ENCODE measurements at places on chromosomes 1 and 21. TPM values are rescaled to one million over a fixed set of nuclear protein-coding genes. Genes with fewer than 3 reads are reported as not detected.

DNA sequence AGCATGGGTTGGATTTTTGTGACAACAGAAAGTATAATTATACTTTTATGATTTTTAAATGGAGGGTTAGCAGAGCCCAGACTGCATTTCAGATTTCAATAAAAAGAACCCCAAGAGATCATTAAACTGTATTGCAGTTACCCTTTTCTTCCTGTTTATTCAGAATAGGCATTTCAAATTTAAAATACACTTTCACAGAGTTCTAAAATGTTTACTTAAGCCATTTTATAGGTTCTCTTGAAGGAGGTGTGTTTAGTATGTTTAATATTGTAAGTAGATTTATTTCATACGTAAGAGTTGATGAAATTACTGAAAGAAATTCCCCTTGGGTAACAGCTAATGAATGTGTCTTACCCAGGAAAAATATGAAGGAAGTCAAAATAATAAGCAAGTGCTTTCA, 17.4 kb downstream of the UAP1 start:
- no peak for ATAC-seq

DNA sequence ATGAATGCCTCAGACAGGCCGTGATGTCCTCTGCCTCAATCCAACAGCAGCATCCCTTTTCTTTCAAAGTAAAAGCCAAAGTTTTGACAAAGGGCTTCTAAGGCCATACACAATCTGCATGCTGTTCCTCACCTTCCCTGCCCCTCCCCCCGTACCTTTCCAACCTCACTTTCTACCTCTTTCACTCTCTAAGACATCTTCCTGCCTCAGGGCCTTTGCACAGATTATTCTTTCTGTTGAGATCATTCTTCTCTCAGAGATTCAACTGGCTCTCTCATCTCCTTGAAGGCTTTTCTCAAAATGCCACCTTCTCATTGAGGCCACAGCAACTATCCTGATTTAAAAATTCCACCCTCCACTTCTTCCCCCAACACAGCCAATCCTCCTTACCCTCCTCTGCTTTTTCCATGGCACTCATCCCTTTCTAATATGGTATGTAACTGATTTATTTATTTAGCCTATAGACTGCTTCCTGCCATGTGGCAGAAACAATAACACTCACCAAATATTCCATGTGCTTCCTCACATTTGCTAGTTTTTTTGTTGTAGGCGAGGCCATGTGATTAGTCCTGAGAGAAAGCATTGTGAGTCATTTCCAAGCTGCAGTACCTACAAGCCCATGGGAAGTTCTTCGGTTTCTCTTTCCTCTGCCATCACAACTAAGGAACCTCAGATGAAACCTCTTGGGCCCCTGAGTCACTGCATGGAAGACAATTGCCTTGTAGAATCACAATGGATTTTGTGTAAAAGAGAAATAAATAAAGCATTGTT, 58.7 kb upstream of the GADD45A start:
- peak; percentile 74 for ATAC-seq

DNA sequence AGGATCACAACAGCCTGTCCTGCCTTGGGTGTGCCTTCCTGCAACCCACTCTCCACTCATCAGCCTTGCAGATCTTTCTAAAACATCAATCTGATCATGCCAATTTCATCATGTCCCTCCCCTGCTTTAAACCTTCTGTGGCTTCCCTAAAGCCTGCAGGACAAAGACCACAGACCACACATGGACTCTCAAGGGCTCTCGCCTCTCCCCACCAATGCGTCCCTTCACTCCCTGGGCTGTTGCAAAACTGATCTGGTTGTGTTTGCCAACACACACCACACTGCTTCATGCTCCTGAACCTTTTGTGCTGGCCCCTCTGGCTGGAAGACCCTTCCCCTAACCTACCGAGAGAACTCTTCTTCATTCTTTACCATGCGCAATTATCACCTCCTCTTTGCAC, 72.4 kb downstream of the ITPKB start:
- ATAC-seq: no peak

- no peak for ATAC-seq
Observed at GRCh38 chr1:231419147-231419546, 2.9 kb downstream of the EGLN1 start.

DNA sequence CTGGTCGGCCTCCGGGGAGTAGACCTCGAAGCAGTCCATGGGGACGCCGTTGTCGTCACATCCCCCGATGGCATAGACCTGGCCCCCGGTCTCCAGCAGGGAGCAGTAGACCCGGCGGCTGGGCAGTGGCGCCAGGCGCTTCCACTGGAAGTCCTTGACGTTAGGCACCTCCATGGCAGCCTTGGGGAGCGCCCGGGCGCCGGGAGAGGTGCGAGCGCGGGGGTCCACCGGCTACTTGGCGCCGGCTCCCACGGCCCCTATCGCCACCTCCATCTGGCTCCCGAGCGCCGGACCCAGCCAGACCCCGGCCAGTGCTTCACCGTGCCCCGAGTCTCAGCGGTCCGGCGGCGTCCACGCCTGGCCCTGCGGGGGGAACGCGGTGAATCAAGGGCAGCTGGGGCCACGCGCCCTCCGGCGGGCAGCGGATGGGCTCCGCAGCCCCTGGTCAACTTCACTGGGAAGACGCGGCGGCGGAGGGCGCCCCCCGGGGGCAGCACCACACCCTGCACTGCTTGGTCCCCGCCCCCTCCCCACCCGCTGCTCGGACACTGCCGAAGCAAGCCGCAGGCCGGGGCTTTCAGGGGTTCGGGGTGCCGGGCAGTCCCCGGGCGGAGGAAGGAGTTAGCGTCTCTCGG, 13.2 kb downstream of the KLHDC8A start:
- no peak for ATAC-seq

DNA sequence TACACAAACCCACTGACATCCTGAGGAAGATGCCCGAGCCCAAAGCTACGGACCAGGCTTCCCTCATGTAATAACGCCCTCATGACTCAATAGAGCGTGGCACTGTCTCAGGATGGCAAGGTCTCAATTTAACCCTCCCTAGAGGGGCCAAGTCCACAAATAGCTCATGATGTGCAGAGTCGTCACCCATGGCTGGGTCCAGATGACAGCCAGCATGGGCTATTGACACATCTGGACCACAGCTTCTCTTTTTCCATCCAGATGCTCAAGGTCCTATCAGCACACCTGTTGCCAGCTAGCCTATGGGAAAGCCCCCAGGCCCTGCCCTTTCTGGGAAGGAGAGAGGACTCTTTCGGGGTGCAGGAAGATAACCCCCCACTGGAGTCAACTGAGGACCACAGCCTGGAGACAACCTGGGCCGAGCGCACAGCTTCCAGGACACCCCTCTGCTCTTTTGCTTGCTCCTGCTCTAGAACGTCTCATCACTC, 2.8 kb downstream of the LAPTM5 start:
- ATAC-seq: peak; percentile 53

- ATAC-seq: no peak
Observed at GRCh38 chr1:23807453-23807852, 6.9 kb upstream of the GALE start.

DNA sequence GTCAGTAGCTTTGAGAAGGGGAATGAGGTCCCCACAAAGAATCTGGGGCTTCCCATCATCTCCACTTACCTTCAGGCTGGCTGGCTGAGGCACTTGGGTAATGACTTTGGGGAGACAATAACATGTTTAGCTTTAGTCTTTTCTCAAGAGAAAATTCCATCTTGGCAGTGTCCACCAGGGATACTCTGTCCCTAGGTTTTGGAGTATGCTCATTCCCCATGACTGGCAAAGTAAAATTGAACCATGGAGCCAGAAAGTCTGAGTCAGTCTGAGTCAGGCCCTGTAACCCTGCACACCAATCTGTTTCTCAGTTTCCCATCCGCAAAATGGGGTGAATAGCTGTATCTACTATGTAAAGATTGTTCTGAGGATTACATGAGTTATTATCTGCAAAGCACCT, 28.2 kb downstream of the RUNX1 start:
- ATAC-seq: peak; percentile 71

DNA sequence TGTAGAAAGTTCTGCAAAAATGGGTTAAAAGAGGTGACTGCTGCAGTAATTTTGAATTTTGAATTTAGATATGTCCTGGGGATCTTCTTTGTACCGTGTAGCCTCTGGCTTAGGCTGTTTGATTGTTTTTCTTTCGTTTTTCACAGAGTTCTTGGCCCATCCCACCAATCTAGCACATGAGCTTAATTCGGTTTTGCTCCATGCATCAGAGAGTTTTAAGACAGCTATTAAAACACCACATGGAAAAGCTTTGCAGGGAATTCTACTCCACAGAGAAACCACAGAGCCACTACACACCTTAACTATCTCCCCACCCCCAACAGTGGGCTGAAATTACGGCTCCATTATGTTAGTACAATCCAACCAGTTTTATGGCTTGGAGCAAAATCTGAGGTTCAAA, 25.5 kb downstream of the SPAG17 start:
- no peak for ATAC-seq

DNA sequence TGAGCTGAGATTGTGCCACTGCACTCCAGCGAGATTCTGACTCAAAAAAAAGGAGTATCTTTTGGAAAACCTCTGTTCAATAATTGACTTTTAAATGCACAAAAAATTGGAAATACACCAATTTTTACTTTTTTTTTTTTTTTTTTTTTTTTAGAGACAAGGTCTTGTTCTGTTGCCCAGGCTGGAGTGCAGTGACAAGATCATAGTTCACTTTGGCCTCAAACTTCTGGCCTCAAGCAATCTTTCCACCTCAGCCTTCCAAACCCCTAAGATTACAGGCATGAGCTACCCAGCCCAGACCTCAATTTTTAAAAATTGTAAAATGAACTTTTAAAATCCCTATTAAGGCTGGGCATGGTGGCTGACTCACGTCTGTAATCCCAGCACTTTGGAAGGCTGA, 30.8 kb downstream of the NEK2 start:
- ATAC-seq: no peak

GRCh38 chr21:42724226-42724920, 71.0 kb downstream of the PDE9A start:
- ATAC-seq: no peak

- ATAC-seq: no peak
Observed at GRCh38 chr1:207248544-207249198, 72.8 kb upstream of the CD55 start.

DNA sequence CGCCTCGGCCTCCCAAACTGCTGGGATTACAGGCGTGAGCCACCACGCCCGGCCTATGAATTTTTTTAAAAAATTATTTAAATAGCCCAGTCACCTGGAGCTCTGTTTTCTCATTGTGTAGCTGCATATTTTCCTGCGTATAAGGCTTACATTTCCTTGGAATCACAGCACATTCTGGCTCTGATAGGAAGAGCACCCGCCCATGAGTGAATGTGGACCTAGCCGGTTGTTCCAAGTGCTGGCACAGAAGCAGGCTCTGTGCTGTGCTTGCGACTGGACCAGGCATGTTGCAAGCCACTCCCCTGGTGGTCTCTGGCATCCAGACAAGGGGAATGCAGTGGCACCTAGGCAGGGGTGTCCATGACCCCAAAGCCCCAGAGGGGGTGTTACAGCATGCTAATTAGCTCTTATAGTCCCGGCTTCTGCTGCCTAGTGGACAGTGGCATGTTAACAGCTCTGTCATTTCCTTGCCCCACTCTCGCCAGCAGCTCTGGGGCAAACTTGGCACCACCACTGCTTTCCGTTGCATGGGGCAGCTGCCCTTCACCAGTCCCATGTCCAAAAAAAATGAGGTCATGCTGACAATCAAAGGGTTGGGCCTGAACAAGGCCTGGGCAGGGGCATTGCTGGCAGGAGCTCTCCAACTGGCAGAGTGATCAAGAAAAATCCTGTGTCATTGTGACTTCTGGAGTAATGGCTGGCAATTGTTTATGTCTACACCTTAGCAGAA, 5.2 kb upstream of the VTCN1 start:
- no peak for ATAC-seq

DNA sequence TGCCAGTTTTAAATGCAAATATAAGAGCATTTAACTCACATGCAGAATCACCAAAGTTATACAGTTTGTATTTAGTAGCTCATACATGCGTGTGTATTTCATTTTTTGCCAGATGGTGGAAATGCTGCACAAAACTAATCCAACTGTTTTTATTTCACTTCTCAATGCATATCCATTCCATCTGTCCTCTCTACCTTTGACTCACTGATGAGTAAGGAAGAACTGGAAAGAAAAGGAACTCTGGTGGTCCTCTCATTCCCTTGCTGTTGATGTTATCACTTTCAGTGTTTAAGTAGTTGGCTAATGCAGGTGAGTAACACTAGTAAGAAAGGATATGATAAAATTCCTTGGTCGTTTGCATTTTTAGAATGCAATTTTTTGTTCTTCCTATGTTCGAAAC, 5.7 kb upstream of the SLC1A7 start:
- ATAC-seq: no peak

DNA sequence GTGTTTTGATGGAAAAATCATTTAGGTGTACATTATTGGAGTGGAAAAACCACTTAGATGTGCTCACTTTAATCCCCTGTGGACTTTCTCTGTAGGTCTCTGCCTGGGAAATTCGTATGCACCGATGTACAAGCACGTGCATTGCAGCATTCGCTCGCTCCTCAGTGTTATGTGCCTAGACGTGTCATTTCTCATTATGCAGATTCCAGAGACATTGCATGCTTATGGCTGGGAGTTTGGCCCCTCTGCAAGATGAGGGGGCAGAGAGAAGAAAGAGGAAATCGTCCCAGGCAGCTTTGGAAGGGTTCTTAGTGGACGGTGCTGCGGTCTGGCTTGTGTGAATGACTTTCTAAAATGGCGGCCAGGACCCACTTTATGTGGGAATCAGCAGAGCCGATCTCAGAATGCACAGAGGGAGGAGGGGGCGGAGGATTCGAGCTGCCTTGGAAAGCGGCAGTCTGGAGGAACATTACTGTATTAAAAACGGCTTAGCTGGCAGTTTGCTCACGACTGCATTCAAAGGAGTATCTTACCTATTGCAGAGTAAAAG, 2.3 kb downstream of the SPEN start:
- ATAC-seq: peak; percentile 16

- ATAC-seq: no peak
Observed at GRCh38 chr1:59096501-59096900, 200.4 kb upstream of the FGGY start.

- ATAC-seq: no peak
Observed at GRCh38 chr1:7196036-7196911, 411.0 kb downstream of the CAMTA1 start.

Gene C1orf216
- 21.1 TPM for total RNA-seq

Gene TDRD10
- total RNA-seq: not detected

Gene CD1E
- not detected for total RNA-seq

Gene SIK1
- total RNA-seq: 8.1 TPM

Gene ATP1A4
- total RNA-seq: not detected

Gene ACKR1
- not detected for total RNA-seq

Gene FYB2
- total RNA-seq: not detected

Gene VANGL2
- total RNA-seq: not detected

Gene LCE3E
- not detected for total RNA-seq

Gene OR10J1
- total RNA-seq: not detected

Gene BSND
- 0.06 TPM for total RNA-seq

Gene PAX7
- total RNA-seq: not detected

Gene SLC25A33
- 7.6 TPM for total RNA-seq

Measured in activated T-helper 17 cell treated with anti-CD3 and anti-CD28 coated beads, Interleukin-2, amount 50 U/mL, for 72 hours (primary cell).